ENCODE measurements at places on chromosomes 13 and 19.
A peak's percentile ranks its signal among the peaks of the same experiment; 100 is the strongest.

DNA sequence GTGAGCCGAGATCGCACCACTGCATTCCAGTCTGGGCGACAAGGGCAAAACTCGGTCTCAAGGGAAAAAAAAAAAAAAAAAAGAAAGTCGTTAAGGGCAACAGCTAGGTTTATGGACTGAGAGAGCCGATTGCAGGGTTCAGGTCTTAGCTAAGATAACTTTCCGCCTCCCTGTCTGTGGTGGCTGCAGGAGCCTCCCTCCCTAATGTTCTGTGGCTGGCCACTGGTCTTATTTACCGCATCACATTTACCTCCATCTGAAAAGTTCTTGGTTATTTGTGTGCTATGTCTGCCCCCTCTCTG is 722 bp upstream of the CRTC1 start:
- no peak for DNase-seq

DNA sequence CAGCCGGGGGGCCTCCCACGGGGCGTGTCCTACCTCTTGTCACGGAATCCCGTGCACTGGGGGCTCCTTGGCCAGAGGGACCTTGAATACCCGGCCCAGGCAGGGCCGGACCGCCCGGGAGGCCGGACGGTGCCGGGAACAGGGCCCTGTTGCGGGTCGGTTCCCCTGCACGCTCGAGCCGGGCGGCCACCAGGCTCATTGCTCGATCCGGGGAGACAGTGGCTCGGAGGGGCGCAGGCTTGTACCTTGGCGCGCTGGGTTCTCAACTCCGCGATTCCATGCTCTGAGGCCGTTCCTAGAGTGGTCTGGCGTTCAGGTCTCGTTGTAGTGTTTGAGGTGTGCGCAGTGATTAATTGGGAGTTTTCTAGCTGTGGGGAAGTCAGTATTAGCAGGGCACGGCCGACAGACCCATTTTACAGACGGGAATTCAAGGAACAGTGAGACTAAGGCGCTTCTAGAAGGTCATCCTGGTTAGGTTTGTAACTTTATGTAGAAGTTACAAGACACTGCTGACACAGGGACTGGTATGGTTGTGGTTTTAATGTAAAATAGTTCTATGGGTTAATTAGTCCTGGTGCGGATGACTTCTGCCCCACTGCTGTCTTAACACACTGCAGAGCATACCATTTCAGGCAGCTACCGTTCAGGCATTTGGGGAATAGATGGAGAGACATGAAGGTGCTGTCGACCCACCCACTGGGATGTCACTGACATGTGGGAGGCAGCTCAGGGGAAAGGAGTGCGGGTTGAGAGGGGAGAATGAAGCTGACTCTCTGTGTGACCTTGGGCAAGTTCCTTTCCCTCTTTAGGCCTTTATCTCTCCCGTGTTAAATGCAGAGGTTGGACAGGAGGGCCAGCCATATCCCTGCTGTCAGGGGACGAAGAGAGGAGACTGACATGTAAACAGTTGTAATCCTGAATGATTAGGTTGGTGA is 592 bp downstream of the CLPTM1 start:
- DNase-seq, result no peak

GRCh38 chr13:32107474-32107873 is 75.9 kb downstream of the FRY start:
- DNase-seq, result no peak

- DNase-seq, result no peak
These were observed 119.5 kb downstream of the EFNB2 start for GRCh38 chr13:106415971-106416370.

- DNase-seq, result no peak
These were observed 104.9 kb downstream of the HSPH1 start for GRCh38 chr13:31056644-31057271.

GRCh38 chr19:34075661-34076091 is 96.6 kb upstream of the LSM14A start:
- no peak for DNase-seq

DNA sequence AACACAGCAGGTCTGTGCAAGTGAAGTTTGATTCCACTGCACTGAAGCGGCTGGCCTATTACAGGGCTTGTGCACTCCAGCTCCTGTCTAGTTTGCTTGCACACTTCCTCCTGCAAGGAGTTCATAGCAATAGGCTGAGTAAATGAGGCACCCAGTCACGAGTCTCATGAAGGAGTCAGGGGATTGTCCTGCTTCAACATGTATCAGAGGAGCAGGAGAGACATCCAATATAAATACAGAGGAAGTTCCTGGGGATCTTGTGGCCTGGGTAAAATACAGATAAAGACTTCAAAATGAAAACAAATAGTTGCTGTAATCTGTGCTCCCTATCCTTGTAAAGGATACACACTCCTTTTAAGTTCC is 259.9 kb downstream of the SLITRK1 start:
- no peak for DNase-seq

- DNase-seq, result no peak
These were observed 47.1 kb downstream of the LNX2 start for GRCh38 chr13:27573265-27573664.

DNA sequence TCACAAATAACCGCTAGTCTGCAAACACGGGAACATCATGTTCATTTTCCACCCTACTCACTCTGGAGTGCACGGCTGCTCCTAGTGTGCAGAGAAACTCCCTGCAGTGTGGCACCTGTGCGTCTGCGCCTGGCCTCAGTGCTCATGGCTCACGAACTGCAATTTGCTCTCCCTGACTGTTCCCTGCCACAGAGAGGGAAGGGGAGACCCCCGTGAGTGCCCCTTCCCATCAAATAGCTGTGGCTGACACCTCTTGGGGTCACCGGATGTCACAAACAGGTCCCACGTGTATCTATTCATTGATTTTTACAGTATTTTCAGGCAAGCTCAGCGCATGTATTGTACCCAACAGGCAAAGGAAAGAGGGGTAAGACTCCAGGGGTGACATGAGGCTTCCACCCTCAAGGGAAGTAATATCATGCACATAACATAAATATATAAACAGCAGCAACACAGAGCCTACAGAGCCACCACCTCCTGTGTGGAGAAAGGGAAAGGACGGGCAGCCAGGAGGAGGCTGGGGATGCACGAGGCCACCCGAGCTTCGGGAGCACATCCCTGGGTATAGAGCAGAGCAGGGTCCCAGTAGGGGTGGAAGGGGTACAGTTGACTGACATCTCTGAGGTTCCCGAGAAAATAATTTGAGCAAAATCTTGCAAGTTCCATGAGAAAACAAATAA is 140.3 kb upstream of the SOX1 start:
- no peak for DNase-seq

DNA sequence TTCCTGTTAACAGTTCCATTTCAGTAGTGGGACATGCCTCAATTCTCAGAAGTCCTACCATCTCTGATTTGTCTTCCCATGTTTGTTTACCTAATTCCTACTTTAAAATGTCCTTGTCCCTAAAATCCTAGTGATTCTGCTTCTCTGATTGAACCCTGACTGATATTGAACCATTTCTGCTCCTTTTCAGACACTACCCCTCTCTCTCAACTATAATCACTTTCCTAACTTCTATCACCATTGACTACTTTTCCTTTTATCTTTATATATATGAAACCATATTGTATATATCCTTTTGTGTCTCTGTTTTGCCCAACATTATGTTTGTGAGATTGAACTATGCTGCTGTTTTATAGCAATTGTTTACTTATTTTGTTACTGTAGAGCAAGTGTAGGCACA is 15.6 kb upstream of the ZNF227 start:
- DNase-seq, result no peak

GRCh38 chr13:107324416-107325204 is 756.7 kb upstream of the ARGLU1 start:
- DNase-seq, result no peak

DNA sequence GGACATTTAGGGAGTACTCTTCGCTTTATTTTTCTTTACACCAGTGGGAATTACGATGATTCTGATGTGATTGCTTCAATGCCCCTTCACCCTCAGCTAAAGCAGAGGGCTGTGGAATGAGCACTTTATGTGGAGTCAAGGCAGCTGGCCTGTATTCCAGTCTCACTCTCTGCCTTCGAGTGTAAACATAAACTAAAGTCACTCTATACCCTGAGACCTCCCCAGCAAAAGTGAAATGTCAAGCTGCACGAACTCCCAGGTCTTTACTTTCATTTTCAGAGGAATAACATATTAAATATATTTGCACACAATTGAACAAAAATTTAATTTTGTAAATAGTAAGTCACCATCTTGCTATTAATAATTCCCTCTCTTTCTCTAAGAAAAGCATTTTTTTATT is 557.1 kb downstream of the DACH1 start:
- DNase-seq, result no peak

DNA sequence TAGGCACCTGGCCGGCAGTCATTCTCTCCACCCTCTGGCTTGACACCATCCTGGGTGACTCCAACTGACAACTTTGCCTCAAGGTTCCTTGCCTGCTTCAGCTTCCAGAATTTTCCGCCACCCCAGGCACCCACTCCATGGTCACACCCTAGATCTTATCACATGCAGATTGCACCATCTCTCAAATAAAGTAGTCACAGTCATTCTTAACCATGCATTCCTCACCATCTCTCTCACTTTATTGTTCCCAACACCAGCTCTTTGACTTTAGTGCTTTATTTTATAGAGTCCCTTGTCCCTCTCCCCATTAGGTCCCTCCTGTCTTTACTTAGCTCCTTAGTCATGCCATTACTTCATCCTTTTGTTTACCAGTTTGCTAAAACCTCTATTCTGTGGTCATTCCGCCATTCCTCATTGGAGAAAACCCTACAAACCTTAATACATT is 351.7 kb downstream of the SPRY2 start:
- no peak for DNase-seq

DNA sequence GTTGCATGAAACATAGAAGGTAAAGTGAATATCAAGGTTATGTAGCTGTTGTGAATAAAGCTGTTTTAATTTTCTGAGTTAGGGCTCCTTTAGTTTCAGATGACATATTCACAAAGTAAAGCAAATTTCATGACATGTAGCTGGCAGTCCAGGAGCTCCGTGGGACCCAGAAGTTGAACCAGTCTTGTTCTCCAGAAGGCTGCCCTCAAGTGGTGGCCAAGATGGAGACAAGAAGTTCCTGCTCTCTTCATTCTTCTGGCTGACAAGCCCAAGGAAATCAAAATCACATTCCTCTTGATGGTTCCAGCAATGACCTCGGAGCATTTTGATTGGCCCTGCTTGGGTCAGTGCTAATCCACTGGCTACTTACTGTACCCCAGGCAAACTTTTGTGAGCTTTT is 128.7 kb downstream of the LIG4 start:
- DNase-seq, result no peak

DNA sequence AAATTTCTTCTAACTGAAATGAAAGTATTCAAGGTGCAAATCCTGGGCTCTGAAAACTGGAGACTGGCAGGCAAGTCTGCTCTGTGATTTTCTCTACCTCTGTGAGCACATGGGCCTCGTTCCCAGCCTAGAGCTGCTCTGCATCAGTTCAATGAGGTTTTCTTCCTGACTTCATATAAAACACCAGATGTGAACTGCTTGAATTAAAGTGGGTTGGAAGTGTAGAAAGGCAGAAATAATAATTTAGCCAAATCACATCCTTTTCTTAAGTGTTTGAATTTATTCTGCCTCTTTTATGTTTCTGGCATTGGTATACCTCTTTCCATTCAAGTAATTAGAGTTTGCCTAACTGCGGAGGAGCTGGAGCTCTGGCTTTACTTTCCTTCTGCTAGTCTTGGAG is 540.8 kb downstream of the OLFM4 start:
- DNase-seq, result no peak

GRCh38 chr13:80814541-80814940 is 473.6 kb upstream of the SPRY2 start:
- no peak for DNase-seq

- no peak for DNase-seq
These were observed 1270.8 kb downstream of the PCDH9 start for GRCh38 chr13:65959305-65959704.

DNA sequence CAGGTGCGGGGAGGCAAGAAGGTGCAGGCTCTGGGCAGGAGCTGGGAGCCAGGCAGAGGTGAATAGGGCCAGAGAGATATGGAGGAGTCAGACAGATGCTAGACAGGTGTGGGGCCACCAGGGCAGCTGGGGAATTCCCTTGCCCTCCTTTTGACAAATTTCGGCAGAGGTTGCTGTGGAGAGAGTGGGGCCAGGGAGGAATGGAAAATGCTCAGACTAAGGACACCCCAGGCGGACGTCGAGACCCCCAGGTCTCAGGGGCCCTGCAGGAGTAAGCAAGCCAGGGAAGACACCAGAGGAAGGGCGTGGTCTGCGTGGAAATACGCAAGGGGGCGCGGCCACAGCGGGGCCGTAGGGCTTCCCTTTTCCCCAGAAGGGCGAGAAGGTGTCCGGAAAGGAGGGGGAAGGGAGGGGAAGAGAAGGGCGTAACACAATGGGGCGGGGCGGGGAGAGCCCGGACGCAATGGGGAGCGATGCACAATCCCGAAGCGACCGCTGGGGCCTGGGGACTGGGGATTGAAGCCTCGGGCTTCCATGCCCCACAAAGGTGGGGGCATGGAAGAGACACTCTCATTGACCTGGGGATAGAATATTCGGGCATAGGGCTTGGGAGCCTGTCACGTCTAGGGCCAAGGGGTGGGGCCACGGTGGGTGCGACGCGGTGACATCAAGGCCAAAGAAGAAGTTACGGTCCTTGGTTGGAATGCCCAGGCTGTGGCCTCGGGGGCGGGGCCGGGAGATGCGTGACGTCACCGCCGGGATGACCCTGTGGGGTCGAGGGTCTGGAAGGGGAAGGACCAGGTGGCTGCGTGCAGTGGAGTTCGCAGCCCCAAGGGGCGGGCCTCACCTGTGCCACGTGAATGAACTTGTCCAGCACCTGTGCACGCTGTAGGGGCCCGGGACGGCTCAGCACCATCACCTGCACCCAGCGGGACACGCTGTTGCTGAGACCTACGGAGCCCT is 8.2 kb downstream of the RASGRP4 start:
- peak; percentile 79 for DNase-seq

GRCh38 chr13:79642596-79642995 is 161.6 kb downstream of the NDFIP2 start:
- DNase-seq, result no peak

GRCh38 chr19:392375-392970 is 16.5 kb downstream of the C2CD4C start:
- DNase-seq, result no peak

GRCh38 chr19:54124393-54124792 is 8.8 kb downstream of the PRPF31 start:
- no peak for DNase-seq

DNA sequence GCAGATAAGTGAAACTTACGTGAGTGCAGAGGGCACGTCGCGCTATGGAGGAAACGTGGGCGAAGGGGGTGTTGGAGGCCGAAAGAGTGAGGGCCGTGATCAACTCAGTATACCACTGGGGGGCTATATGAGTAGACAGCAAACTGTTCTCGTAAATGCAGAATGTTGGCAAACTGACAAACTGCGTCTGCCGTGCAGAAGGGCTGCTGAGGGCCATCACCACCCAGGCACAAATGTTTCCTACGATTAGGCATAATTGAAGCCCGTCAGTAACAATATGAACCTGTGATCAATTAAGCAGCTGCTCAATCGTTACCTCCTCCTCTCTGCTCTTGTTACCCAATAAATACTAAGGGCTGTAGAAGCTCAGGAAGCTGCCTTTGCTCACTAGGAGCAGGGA is 17.3 kb upstream of the MADCAM1 start:
- no peak for DNase-seq

GRCh38 chr19:24099829-24100228 is 12.8 kb downstream of the ZNF254 start:
- no peak for DNase-seq

GRCh38 chr13:34431827-34432581 is 510.1 kb upstream of the NBEA start:
- DNase-seq, result no peak

Measured in activated CD8-positive, alpha-beta memory T cell treated with anti-CD3 and anti-CD28 coated beads, Interleukin-2, amount 50 U/mL, for 48 hours (primary cell).